SJSA1 (cell line): ENCODE measurements at places on chromosomes 12 and 14. TPM values are rescaled to one million over a fixed set of nuclear protein-coding genes. Genes with fewer than 3 reads are reported as not detected.

GRCh38 chr14:104081261-104081835 lies 4.2 kb upstream of the ASPG start:
- DNase-seq = no peak

DNA sequence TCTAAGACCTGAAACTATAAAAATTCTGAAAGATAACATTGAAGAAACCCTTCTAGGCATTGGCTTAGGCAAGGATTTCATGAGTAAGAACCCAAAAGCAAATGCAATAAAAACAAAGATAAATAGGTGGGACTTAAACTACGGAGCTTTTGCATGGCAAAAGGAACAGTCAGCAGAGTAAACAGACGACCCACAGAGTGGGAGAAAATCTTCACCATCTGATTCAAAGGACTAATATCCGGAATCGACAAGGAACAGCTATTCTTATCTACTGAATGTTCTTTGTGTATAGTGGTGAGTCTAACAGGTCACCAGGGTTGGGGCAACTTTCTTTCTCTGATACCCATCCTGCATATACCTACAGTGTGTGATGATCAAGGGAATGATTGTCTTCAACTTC lies 198.6 kb downstream of the CCDC91 start:
- DNase-seq = no peak

LRRC10 gene
- total RNA-seq = not detected in 2 replicates

RIN3 gene
- 0.38 and 0.55 TPM in 2 replicates for total RNA-seq

PRIM1 gene
- 28.0 and 31.1 TPM in 2 replicates for total RNA-seq

HOXC10 gene
- total RNA-seq = 3.2 and 7.5 TPM in 2 replicates
